HS-27A (cell line): ENCODE measurements at places on chromosomes 16 and 17.

DNA sequence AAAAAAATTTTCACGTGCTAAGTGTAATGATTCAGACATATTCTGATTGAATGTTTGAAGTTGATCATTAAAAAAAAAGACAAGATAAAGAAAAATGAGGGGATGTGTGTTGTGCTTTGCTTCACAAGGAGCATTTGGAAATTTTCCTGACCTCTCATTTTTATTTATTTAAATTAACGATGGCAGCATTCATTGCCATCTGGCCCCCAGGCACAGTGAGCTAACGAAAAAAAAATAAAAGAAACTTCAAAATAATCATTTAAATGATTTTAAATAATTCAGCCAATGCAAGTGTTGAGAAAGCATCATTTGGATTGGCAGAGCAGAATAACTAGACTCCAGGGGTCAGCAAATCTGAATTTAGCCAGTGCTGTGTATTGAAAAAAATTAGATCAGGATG, 1037.2 kb downstream of the CDH11 start:
- DNase-seq = no peak

GRCh38 chr17:79301469-79301868, 226.8 kb downstream of the ENGASE start:
- DNase-seq = no peak

- no peak for DNase-seq
Measured at GRCh38 chr17:36773039-36773438, 164.2 kb upstream of the LHX1 start.

GRCh38 chr17:61849674-61850073, 13.7 kb downstream of the BRIP1 start:
- no peak for DNase-seq

GRCh38 chr16:14509675-14510132, 120.4 kb downstream of the PARN start:
- DNase-seq = no peak

- DNase-seq = no peak
Measured at GRCh38 chr16:84752600-84752999, 52.8 kb downstream of the USP10 start.

DNA sequence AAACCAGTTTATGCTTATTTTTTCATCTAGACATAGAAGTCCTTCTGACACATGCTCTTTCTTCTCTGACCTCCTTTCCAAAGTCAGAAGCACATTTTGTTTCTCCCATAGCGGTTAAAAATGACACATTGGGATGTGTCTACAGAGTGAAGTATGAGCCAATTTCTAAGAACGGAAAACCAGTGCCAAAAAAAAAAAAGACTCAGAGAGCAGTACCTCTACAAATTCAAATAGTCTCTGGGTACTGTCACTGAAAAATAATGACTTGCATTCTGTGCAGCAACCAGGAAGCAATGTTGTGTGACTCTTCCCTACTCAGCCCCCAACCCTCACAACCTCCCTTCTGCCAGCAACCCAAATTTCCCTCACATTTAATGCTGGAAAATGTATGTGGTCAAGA, 145.5 kb upstream of the PMFBP1 start:
- no peak for DNase-seq

DNA sequence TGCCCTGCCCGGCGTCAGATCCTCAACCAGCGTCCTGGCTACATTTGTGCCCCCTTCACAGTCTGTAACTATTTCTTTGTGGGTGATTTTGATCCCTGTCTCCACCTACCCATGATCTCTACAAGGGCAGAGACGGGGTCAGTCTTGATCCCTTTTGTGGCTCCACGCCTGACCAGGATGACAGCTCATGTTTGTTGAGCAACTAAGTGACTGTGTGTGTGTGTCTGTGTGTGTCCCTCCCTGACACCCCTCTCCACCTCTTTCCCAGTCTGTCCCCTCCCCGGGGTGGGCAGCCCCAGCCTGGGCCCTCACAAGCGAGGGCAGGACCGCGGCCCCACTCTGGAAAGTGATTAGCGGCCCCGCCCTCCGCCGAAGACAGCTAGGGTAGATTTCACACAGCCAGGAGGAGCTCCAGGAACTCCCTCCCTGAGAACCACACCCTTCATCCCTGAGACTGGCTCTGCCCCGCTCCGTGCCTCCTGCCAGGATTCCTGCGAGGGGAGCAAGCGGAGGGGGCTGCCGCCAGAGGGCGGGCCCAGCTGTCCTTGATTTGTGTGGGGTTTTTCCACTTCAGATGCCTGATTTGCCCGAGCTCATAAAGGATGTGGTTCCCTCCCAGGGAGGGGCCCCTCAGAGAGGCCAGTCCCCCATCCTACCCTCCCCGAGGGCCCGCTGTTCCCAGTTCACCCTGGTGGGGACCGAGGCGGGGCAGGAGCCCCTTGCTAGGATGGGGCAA, 5.3 kb upstream of the HS3ST6 start:
- no peak for DNase-seq

- DNase-seq = no peak
Measured at GRCh38 chr17:53950207-53950857, 127.6 kb downstream of the KIF2B start.

DNA sequence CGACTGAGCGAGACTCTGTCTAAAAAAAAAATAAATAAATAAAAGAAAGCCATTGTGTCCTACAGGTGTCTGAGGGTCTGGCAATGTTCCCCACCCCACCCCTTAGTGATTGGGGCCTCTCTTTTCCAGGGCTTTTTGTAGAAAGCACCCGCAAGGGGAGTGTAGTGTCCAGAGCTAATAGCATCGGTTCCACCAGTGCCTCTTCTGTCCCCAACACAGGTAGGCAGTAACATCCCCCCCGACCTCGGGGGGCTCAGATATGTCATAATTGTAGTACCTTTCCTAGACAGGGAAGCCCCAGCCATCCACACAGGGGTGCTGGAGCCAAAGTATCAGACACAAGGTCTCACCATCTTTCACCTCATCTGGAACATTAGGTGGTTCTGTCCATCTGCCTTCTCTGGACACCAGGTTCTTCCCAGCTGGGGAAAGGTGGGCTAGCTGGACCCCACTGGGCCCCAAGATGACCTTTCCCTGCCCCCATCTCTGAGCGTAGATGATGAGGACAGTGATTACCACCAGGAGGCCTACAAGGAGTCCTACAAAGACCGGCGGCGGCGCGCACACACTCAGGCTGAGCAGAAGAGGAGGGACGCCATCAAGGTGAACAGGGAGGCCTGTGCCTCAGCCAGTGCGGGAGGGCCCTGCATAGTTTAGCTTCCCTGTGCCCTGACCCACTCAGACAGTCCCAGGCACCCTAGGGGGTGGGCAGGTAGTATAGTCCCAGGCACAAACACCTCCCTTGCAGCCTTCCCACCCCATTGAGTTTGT, 1.6 kb downstream of the MLX start:
- DNase-seq = no peak

DNA sequence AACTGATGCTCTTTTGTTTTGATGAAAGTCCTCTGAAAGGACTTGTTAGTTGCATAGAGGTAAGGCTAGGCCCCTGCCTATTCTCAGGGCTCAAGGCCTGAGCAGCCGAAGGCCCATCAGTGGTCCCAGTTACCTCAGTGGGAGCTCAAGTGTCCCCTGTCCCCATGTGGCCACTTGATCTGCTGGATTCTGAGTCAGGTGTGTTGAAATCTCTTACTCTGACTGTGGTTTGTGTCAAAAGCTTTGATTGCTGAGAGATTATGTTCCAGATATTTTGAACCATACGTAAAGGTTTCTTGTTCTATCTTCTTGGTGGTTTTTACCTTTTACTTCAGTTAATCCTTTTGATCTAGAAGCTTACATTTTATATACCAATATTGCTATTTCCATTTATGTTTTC, 191.7 kb downstream of the LGALS9B start:
- DNase-seq = no peak

DNA sequence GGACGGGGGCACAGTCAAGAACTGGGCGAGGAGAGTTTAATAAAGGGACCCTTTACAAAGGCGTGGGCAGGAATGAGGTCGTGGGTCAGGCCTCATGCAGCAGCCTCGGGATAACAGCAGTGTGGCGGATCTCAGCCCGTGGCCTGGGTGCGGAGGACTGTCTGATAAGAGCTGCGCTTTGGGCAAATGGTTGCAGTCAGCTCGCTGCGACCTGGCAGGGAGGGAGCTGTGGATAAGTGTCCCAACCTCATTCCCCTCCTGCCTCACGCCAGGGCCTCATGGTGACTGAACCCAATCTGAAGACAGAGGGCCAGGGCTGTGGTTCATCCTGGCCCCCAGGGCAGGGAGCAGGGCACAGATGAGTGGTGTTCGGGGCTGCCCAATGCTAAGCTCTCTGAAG, 13.6 kb downstream of the SMTNL2 start:
- DNase-seq = no peak

- no peak for DNase-seq
Measured at GRCh38 chr16:47431960-47432359, 28.9 kb downstream of the ITFG1 start.

GRCh38 chr17:74935585-74936469, at the start of gene OTOP3:
Gene OTOP3, plus strand, starts transcription at chr17:74935898. Its CDS starts 24 bp downstream, at chr17:74935922.
- DNase-seq = no peak

GRCh38 chr16:3503523-3503922, 2.7 kb downstream of the CLUAP1 start:
- no peak for DNase-seq

DNA sequence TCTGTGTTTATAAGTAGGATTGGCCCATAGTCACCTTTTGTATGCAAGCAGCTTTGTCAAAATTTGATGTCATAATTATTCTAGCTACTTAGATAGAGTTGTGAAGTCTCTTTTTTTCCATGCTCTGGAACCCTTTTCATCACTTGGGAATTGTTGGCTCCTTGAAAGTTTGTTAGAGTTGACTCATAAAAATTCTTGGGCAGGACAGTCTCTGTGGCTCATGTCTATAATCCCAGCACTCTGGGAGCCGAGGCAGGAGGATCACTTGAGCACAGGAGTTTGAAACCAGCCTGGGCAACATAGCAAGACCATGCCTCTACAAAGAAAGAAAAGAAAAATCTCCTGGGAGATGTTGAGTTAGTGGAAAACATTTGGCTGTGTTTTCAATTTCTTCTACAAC, 45.7 kb upstream of the MRC2 start:
- no peak for DNase-seq

- no peak for DNase-seq
Measured at GRCh38 chr17:32265192-32265923, at the start of gene RHBDL3. Gene RHBDL3, plus strand, starts transcription at chr17:32265832. Its CDS starts 358 bp downstream, at chr17:32266190.

DNA sequence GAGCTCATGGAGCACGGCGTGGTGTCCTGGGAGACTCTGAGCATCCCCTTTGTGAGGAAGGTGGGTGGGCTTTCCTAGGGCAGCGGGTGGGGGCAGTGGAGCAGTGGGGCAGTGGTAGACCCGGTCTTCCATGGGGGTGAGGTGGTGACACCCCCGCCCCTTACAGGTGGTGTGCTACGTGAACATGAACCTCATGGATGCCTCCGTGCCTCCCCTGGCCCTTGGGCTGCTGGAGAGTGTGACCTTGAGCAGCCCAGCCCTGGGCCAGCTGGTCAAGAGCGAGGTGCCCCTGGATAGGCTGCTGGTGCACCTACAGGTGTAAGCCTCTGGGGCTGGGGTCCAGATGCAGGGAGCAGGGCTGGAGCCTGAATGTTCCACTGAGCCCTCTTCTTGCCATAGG, 1.6 kb downstream of the ELMO3 start:
- DNase-seq = no peak

DNA sequence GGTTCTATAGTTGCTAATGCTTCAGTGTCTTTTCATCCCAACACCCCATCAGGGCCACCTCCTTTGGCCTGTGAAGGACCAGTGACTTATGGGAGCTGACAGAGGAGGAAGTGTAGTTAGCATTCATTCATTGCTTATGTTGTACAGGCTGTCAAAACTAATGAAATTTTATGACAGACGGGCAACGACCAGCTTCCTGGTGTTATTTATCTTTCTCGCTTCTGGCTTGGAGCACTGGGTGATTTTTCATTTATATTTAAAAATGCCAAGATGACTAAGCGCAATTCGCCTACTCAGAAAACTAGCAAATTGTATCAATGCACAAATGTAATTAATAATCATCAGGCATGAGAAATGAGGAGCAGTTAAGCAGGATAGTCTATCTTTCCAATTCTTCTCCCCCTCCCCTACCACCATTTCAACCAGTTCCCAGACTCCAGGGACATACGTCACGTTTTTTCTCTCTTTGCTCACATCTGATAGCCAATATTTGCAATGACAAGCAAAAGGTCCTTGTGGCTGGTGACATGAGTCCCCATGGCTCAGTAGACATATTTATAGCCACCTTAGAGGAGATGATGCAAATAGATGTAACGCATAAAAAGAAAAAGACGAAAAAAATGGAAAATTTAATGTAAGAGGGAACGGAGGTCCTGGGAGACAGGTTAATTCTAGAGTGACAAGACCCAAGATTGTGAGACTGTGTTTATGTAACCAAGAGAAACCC, 11.2 kb downstream of the CDRT15 start:
- DNase-seq = no peak

DNA sequence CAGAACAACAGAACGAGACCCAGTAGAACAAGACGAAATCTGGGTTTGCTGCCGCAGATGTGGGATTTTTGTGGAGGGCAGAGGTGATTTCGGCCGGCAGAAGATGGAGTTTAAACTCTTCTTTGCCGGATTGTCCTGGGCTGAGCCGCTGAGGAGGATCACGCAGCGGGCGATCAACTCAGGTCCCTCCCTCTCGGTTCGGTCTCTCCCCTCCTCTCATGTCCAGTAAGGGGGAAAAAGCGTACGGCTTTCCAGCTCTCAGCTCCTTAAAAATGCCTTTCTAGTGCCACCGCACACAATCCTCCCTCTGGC, 2.5 kb downstream of the PHF12 start:
- peak; percentile 5 for DNase-seq

DNA sequence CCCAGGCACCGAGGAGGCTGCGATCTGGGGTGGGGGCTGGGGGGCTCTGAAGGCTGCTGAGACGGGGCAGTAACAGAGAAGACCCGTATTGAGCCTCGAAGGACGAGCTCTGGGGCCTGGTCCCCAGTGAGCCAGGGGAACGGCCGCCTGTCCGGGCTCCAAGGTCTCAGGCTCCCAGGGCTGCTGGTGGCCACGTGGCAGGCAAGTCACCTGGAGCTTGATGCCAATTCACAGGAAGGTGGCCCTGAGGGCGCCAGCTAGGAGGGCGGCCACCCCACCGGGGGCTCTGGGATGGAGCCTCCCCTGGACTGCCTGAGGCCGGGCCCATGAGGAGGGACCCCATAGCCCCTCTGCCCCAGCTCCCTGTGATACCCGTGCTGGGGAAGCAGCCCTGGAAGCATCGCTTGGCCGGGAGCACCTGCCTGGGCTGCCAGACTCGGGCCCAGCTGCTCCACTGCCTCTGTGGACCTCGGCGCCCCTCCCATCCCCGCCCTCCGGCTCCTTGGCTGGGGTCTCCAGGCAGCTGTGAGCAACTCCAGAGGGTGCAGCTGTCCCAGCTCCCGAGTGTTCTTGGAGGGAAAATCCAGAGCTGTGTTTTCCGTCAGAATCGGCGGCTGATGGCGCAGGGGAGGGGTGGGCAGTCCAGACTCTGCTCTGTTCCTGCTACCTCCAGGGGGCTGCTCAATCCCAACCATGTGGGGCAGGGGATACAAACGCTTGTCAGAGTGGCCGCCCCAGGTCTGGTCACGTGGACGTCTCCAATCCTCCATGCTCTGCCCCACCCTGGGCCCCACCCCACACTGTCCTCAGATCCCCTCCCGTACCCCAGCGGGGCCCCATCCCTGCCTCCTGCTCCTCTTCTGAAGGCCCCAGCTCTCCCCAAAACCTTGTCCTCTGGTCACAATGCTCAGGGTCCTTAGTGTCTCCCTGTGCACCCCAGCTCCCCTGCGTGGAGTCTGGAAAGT, 67.2 kb upstream of the GNG13 start:
- DNase-seq = no peak

GRCh38 chr16:75294773-75295459, 43.5 kb upstream of the BCAR1 start:
- DNase-seq = no peak
